ENCODE measurements at places on chromosomes 3 and 15. TPM values are rescaled to one million over a fixed set of nuclear protein-coding genes. Genes with fewer than 3 reads are reported as not detected.

The TRIM71 gene
- total RNA-seq, result 0.13 TPM

The SCN5A gene
- total RNA-seq, result 0.06 TPM

The IQGAP1 gene
- 271 TPM for total RNA-seq

The CD200 gene
- total RNA-seq, result 22.5 TPM

The DAZL gene
- total RNA-seq, result not detected

The SOX2 gene
- not detected for total RNA-seq

The SV2B gene
- total RNA-seq, result 9.6 TPM

The PLD1 gene
- total RNA-seq, result 35.4 TPM

The KCNH8 gene
- total RNA-seq, result not detected

The LRTM1 gene
- not detected for total RNA-seq
